Thoracic aorta endothelial cell (primary cell): ENCODE measurements at places on chromosomes 7 and 10. TPM values are rescaled to one million over a fixed set of nuclear protein-coding genes. Genes with fewer than 3 reads are reported as not detected.

LRRC18 gene
- not detected in 2 replicates for total RNA-seq

TMEM176B gene
- not detected in 2 replicates for total RNA-seq

RGR gene
- total RNA-seq = not detected in 2 replicates

EIF4EBP2 gene
- total RNA-seq = 60.2 and 62.4 TPM in 2 replicates

VWA2 gene
- not detected in 2 replicates for total RNA-seq

CRYGN gene
- not detected in 2 replicates for total RNA-seq

HECW1 gene
- not detected in 2 replicates for total RNA-seq

LGI1 gene
- not detected in 2 replicates for total RNA-seq

PAX4 gene
- total RNA-seq = not detected in 2 replicates

SSC4D gene
- 0.13 and 0.14 TPM in 2 replicates for total RNA-seq

GTF2IRD1 gene
- total RNA-seq = 5.6 and 7.3 TPM in 2 replicates

CBLL1 gene
- total RNA-seq = 46.7 and 55.9 TPM in 2 replicates

IL6 gene
- total RNA-seq = 21.1 and 23.7 TPM in 2 replicates

FAM221A gene
- total RNA-seq = 2.1 and 3.7 TPM in 2 replicates

AMZ1 gene
- 0.14 TPM in 1 of 2 replicates, not detected in the other for total RNA-seq

PCGF6 gene
- total RNA-seq = 17.6 and 19.0 TPM in 2 replicates

HOXA11 gene
- total RNA-seq = 0.93 TPM in 1 of 2 replicates, not detected in the other

PKD2L1 gene
- not detected in 2 replicates for total RNA-seq

GATAD1 gene
- 26.7 and 29.5 TPM in 2 replicates for total RNA-seq

KIN gene
- total RNA-seq = 10.2 and 12.0 TPM in 2 replicates

ACHE gene
- total RNA-seq = 0.13 and 0.22 TPM in 2 replicates

DOCK4 gene
- total RNA-seq = 313 and 365 TPM in 2 replicates

CACNB2 gene
- 0.07 TPM in 1 of 2 replicates, not detected in the other for total RNA-seq

PRRT4 gene
- total RNA-seq = not detected in 2 replicates

ITIH5 gene
- total RNA-seq = not detected in 2 replicates

RTKN2 gene
- total RNA-seq = 0.80 and 7.5 TPM in 2 replicates

DPY19L1 gene
- 119 and 138 TPM in 2 replicates for total RNA-seq

TMEM229A gene
- total RNA-seq = not detected in 2 replicates

ASAH2 gene
- total RNA-seq = 0.27 and 0.43 TPM in 2 replicates

CLRN3 gene
- not detected in 2 replicates for total RNA-seq

PDZD7 gene
- total RNA-seq = 0.50 and 0.53 TPM in 2 replicates

RELN gene
- 2.1 and 5.2 TPM in 2 replicates for total RNA-seq

TRPV5 gene
- total RNA-seq = not detected in 2 replicates

HOXA13 gene
- total RNA-seq = not detected in 2 replicates

ANKRD30A gene
- total RNA-seq = not detected in 2 replicates

GNGT1 gene
- total RNA-seq = not detected in 2 replicates

TLX1 gene
- total RNA-seq = 0.40 TPM in 1 of 2 replicates, not detected in the other

HOXA5 gene
- total RNA-seq = 1.3 and 12.7 TPM in 2 replicates

TMEM130 gene
- not detected in 2 replicates for total RNA-seq

SPDYE8 gene
- not detected in 2 replicates for total RNA-seq

GIMAP4 gene
- 117 and 242 TPM in 2 replicates for total RNA-seq

AGAP3 gene
- total RNA-seq = 97.4 and 112 TPM in 2 replicates

COL1A2 gene
- total RNA-seq = 3.7 and 5.3 TPM in 2 replicates

CCDC172 gene
- not detected in 2 replicates for total RNA-seq

MORN4 gene
- 3.9 and 4.3 TPM in 2 replicates for total RNA-seq

BUB3 gene
- 228 and 267 TPM in 2 replicates for total RNA-seq

C10orf143 gene
- 0.57 TPM in 1 of 2 replicates, not detected in the other for total RNA-seq

TMEM106B gene
- 71.6 and 73.4 TPM in 2 replicates for total RNA-seq

PON1 gene
- total RNA-seq = not detected in 2 replicates

USP54 gene
- 9.6 and 17.5 TPM in 2 replicates for total RNA-seq

RNF32 gene
- total RNA-seq = 0.13 and 0.29 TPM in 2 replicates

MAD1L1 gene
- 29.5 and 45.5 TPM in 2 replicates for total RNA-seq

SYT15B gene
- under 0.01 TPM in 2 replicates for total RNA-seq

GTPBP4 gene
- total RNA-seq = 51.1 and 69.8 TPM in 2 replicates

ATOH7 gene
- total RNA-seq = not detected in 2 replicates

DNAH11 gene
- total RNA-seq = 1.5 and 4.2 TPM in 2 replicates

TRDMT1 gene
- 13.9 and 17.8 TPM in 2 replicates for total RNA-seq

CHCHD2 gene
- 252 and 318 TPM in 2 replicates for total RNA-seq

GPR15LG gene
- total RNA-seq = not detected in 2 replicates
